ENCODE measurements at places on chromosomes 7 and 10.
A peak's percentile ranks its signal among the peaks of the same experiment; 100 is the strongest.

- no peak for DNase-seq
Measured at GRCh38 chr7:140769852-140770251, 73.3 kb downstream of the NDUFB2 start.

DNA sequence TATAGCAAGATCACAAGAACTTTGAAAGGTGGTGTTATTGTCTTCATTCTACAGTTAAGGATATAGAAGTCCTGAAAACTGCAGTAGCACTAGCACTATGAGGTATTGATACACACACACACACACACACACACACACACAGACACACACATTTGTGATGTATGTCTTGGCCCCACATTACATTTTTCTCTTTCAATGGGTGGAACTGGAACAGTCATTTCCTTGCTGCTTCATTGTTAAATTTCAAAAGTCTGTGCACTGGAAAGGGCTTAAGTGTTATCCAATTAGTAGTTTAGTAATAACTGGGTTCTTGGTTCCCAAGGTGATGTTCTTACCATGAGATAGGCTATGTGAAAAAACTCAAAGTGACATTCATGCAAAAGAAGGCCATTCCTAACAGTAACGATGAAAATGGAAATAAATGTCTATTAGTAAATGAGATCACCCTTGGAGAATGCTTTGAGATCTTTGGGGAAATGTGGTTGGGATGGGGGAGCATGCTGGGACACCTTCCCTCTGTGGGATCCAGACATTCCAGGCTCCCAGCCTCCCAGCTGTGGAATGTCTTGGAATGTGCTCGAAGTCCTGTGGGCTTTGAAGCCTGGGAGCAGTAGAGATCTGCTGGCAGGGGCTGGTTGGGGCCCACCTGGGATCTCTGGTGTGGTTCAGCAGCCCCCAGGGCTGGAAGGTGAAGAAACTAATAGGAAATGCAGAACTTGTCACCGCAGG is 37.4 kb upstream of the CALD1 start:
- DNase-seq, result no peak

GRCh38 chr7:121352323-121352722 is 23.5 kb downstream of the WNT16 start:
- no peak for DNase-seq

- peak; percentile 37 for DNase-seq
Measured at GRCh38 chr7:135976312-135977006, 700 bp downstream of the MTPN start.

GRCh38 chr7:94829987-94830386 is 77.4 kb upstream of the PPP1R9A start:
- DNase-seq, result no peak

DNA sequence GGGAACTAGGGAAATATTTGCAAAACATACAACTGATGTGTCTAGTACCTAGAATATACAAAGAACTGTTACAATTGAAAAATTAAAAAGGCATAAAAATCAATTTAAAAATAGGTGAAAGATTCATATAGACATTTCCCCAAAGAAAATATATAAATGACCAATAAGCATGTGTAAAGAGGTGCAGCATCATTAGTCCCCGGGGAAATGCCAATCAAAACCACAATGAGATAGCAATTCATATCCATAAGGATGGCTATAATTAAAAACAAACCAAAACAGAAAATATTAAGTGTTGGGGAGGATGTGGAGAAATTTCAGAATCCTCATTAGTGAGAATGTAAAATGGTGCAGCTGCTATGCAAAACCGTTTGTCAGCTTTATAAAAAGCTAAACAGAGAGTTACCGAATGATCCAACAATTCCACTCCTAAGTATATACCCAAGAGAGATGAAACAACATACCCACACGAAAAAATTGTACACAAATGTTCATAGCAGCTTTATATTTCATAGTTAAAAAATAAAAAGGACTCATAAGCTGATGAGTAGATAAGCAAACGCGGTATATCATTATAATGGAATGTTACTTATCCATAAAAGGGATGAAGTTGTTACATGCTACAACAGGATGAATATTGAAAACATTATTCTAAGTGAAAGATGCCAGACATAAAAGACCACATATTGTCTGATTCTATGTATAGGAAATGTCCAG is 210.1 kb upstream of the INHBA start:
- DNase-seq, result no peak

GRCh38 chr7:107867858-107868466 is 23.0 kb upstream of the DLD start:
- DNase-seq, result no peak

DNA sequence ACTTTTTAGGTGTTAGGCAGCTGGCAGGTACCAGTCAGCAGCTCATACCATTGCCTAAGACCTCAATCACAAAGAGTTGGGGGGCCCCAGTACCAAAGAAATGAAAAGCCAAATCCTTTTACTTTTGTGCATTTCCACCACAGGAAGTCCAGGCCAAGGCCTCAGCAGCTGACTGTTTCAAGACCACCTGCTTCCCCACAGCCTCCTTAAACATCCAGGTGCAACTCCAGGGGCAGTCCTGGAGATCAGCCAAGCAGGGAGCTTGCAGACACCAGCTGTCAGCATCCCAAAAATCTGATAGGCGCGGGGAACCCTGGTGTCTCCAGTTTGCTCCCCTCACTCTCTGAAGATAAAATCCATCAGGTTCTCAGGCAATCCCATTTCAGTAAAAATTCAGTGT is 91.5 kb upstream of the EFCAB10 start:
- DNase-seq, result no peak

DNA sequence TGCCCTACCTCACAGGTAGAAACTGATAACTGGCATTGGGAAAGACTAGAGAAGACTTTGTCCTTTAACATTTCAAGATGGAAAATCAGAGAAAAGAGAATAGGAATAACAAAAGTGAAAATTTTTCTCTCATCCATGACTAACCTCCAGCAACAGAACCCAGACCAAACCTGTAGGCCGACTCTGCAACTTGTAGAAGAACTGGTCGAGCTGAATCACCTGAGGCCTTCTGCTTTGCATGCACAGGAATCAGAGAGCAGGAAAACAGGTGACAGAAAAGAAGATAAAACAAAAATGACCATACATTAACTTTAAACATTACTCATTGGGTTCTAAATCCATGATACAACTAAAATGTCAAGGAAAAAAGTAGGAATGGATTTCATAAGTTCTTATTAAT is 137.1 kb downstream of the SLC25A13 start:
- no peak for DNase-seq

DNA sequence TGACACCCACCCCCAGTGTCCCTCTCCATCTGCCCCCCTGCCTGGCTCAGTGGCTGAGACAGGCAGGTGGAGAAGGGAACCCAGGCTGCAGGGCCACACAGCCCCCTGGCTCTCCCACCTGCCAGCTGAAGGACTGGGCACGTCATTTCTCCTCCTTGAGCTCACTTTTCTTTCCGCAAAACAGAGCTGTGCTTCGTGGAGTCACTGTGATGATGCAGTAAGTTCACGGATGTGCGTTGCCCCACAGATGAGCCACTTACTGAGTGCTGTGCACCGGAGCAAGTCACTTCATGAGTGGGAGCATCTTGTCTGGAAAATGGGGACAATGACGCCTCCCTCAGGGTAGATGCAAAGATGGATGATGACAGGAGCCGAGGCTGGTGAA is 2.7 kb downstream of the OPN4 start:
- no peak for DNase-seq
